ENCODE measurements at places on chromosomes 1 and 21.

DNA sequence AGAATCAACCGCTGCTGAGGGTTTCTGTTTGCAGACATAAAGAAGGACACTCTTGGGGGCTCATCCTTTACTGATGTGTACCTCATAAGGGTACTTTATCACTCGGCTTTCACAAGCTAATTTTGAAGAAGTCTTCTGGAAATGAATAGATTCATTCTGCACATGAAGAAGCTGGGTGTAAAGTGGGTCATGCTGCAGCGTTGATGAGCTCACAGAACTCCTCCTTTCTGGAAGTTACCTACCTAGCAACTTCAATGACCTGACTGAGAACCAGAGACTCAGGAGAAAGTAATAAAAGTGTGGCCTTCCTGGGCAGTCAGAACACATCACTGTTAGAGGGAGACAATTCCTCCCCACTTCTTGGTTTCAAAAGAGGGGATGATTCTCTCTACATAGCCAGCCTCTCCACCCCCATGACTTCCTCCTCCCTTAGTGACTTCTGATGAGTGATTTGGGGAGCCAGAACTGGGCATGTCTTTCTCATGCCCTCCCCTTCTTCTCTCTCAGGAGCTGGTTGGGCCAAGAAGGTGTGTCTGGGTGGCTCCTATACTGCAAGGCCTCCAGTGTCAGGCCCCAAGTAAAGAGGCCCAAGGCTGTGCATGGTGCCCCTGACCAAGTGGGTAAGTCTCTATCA, 27.0 kb downstream of the PCNX2 start:
- no peak for DNase-seq

GRCh38 chr1:210687582-210688279, 359.0 kb downstream of the HHAT start:
- peak; percentile 1 for DNase-seq

GRCh38 chr1:150557813-150558212, 8.6 kb downstream of the ADAMTSL4 start:
- no peak for DNase-seq

- DNase-seq = peak; percentile 86
Measured at GRCh38 chr1:205374210-205375078, 17.7 kb upstream of the KLHDC8A start.

- DNase-seq = no peak
Measured at GRCh38 chr21:37828556-37828955, 87.7 kb downstream of the KCNJ6 start.

- DNase-seq = no peak
Measured at GRCh38 chr21:36705679-36706481, 7.0 kb downstream of the SIM2 start.

DNA sequence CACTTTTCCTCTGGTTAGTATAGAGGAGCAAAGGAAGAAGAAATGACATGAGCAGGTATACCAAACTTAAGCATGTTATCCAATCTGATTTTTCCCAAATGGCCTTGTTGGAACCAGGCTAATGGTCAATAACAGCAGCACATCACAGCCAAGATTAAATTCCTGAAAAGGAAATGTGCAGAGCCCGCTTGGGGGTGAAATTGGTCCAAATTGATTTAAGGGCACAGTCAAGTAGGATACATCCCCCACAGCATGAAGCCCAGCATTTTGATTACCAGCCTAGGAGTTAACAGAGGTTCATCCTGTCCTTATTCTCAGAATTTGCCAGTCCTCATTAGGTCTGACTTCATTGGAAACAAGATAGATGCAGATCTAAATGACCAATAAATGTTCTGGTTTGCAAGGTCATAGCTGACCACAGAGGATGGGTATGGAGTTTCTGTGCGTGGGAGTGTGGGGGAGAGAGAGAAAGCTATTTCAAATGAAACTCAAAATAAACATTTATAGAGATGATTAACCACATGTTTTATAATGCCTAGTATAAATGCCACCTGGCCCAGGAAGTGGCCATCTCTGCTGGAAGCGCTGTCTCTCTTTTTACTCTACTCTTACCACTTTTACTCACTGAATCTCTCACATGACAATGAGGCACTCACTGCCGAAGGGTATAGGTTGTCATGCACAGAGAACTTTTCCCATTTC, 38.7 kb downstream of the RGS5 start:
- peak; percentile 92 for DNase-seq

DNA sequence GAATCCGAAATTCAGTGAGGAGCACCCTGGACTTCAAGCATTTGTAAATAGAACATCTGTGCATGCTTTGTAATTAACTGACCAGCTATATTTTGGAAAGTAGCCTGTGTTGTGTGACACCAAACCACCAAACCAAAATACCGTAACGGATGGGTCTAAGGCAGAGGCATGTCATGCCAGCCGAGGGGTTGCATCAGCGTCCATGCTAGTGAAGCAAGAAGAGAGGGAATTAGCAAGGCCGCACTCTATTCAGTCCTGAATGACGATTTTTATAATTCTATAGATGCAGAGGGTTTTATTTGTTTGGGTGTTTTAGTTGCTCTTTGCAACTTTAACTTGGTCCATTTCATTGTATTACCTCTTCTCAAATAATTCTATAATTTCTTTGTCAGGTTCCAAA, 116.8 kb upstream of the SMYD2 start:
- no peak for DNase-seq

GRCh38 chr1:238596703-238597102, 706.0 kb upstream of the ZP4 start:
- no peak for DNase-seq

- peak; percentile 15 for DNase-seq
Measured at GRCh38 chr21:26513212-26513611, 59.9 kb downstream of the CYYR1 start.

DNA sequence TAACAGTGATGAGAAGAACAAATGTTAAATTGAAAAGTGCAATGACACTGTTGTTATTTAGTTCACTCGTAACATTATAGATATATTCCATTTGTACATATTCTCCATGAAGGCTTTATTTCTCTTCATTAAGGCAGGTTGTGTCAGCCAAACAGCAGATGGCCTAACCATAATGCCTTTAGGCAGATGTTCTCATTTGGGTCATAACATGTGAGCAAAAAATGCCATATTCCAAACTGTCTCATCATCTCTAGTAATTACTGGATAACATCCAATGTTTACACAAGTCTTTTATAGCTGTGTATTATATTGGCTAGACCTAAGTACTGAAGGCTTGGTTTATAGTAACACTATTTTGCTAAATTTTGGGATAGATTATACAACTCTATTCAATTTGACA, 87.2 kb upstream of the CHODL start:
- DNase-seq = no peak

DNA sequence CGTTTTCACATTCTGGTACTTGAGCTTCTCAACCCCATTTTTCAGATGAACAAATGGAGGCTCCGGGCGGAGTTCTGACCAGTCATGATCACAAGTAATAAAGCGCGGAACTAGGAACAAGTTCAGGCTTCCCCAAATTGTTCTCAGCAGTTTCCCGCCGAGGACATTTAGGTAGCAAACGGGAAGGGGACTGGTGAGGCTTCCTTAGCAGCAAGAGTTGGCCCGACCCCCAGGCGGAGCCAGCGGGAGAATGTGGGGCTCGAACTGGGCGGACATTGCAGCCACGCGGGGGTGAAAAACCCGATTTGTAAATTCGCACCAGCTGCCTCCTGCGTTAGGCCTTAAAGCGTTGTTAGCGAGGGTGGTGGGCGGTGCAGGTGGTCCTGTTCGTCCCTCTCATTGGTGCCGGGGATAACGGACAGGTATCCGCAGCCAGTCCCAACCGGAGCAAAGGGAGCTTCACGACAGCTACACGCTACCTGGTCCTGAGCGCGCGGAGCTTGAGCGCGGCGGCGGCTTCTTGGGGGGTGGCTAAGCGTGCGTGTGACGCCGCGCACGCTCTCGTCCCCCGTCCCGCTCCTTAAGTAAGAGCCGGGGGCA, 15.3 kb downstream of the SEMA6C start:
- DNase-seq = peak; percentile 96
